Pulmonary artery endothelial cell (primary cell): ENCODE measurements at places on chromosomes 5 and 9. TPM values are rescaled to one million over a fixed set of nuclear protein-coding genes. Genes with fewer than 3 reads are reported as not detected.

DNA sequence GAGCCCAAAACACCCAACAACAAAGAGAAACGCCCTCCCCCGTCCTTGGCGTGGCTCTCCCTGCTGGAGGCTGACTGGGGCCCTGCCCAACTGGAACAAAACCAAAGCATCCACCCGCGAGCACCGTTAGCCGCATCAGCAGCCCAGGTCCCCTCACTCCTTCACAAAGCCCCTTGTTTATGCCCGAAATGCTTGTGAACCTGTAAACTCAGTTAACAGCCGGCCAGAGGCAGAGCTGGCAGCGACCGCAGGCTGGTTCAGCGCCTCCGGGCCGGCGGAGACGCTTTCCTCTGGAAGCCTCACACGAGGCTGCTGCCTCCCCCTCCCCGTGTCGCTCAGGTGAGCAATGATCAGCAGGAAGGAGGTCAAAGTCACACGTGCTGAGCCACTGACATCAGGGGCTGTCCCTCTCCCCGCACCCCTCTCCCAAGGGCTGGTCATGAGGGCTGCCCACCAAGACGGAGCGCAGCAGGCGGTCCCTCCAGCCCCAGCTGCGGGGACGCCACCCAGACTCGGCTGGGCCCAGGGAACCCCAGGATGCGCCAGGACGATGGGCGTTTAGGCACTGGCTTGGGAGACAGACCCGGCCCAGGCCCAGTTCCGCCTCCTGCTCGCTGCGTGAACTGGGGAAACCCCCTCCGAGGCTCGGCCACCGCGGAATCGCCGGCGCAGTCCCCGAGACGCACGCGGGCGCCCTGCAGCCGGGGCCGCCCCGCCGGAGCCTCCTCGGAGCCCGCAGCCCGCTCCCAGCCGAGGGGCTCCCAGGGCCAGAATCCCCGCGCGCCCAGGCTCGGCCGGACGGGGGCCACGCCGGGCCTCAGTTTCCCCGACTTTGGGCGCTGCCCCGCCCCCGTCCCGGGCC, 563 bp downstream of the SNAPC4 start:
- no peak for DNase-seq

DNA sequence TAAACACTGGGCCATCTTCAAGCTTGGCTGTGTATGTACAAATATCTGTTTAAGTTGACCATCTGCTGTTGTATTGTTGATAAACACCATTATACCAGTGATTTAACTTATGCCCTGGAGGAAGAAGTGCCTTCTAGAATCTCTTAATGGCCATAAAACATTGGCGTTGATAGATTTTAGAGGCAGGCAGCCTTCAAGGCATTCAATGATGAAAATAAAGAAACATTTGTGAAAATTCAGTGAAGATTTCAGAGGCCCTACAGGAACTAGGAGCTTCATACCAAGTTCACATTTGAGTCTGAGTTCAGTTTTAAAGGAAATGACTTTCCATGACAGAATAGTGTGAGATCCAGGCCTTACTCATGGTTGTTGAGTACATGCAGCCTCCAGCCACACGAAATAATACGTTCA, 52.2 kb downstream of the MAP1B start:
- no peak for DNase-seq

GRCh38 chr5:159605585-159605984, 275.3 kb upstream of the IL12B start:
- no peak for DNase-seq

- DNase-seq: no peak
Measured at GRCh38 chr5:2890011-2890410, 138.5 kb upstream of the IRX2 start.

- DNase-seq: no peak
Measured at GRCh38 chr5:35305336-35306020, 75.2 kb upstream of the PRLR start.

GRCh38 chr5:178627259-178627598, 379 bp upstream of the CLK4 start:
- DNase-seq: no peak

DNA sequence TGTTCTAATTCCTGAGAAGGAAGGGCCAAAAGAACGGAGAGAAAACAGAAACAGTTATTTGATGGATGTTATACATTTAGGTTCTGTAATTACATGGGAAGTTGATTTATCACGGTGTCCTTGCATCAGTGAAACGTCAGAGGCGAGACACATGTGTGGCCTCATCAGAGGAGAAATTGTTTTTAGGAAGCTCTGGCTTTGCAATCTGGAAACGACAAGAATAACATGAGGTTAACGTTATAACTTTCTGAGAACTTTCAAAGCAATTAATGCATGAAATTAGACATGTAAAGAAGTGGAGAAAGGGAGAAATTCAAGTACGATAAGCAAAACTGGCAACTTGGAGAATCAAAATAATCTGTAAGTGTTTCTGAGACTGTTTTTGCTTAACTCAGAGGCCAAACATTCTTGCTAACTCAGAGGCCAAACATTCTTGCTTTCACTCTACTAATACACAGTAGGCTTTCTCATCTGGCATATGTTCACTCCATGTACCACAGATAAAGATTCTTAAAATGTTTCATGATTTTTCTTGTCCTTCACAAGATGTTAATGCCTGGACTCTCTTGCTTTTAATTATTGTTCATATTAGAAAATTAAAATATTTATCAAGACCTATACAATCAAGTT, 933.0 kb downstream of the TLE4 start:
- no peak for DNase-seq

DNA sequence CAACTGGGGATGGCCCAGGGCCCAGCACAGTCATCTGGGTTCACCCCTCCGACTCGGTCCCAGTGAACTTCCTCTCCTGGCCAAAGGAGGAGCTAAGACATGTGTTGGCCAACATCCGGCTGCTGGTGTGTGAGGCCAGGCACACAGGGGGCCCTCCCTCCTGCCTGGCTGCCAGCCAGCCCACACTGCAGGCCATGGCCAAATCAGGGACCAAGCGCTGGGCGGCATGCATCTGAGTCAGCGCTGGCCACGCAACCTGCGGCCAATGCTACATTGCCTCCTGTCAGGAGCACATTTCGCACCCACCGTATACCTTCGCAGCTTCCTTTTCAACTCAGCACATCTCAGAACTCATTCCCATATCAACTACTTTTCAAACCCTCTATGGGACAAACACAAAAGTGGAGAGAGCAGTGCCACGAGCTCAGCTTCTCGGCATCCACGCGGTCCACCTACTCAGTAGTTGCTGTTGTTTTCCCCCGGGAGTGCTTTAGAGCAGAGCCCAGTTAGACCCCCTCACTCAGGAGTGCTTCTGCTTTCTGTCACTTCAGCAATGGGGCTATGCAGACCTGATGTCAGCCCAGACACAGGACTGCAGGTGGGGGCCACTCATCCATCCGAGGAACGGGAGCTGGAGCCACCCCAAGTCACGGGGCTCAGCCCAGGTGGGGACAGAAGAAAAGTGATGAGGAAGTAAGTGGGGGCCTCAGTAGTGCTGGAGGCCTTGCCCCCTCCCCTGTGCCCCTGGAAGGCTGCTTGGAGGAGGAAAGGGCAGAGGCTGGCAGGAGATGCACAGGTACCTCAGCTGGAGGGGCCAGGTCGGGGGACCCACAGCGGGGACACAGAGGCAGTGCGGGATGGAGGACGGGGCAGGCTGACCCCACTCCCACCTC, 13.9 kb downstream of the NINJ1 start:
- peak; percentile 66 for DNase-seq

DNA sequence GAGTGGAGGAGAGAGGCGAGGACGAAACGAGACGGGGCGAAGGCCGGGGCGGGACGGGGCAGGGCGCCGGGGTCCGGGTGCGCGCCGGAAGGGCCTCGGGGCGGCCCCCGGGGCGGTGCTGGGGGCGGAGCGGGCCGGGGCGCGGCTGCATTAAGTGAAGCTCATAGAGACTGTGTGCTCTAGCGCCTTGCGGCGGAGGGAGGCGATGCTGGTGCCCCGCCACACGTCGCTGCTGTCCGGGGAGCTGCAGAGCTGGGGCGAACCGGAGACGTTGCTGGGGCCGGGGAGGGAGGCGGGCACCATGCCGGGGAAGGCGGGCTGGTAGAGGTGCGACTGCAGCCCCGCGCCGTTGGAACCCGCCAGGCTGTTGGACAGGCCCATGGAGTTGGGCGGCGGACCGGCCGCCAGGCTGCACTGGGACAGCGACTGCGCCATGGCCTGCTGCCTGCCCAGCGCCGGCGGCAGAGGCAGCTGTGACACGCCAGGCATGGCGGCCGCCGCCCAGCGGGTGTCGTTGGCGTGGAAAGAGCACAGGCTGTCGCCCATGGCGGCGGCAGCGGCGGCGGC, 8.3 kb downstream of the OTP start:
- no peak for DNase-seq

DNA sequence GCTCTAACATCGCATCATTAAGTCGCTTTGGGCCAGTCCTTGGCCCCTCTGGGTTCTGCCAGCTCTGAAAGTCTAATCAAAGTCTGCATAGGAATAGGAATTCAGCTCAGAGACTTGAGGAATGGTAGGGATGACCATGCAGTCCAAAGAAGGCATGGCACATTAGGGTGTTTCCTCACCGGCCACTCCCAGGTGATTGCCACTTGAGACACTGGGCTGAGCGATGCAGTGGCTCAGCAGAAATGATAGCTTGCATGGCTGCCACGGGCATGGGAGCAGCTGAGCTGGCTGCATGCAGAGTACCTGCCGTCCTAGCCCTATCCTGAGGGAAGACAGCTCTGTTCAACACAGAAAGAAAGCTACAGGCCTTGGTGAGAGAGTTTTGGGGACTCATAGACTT, 28.8 kb downstream of the AFAP1L1 start:
- no peak for DNase-seq

GRCh38 chr5:76114179-76114851, 31.1 kb downstream of the SV2C start:
- DNase-seq: no peak

GRCh38 chr5:14928661-14929060, 57.1 kb upstream of the ANKH start:
- DNase-seq: no peak

GRCh38 chr9:116644091-116644688, 42.9 kb upstream of the TRIM32 start:
- no peak for DNase-seq

- DNase-seq: peak; percentile 52
Measured at GRCh38 chr5:14108170-14108996, 34.8 kb upstream of the TRIO start.

DNA sequence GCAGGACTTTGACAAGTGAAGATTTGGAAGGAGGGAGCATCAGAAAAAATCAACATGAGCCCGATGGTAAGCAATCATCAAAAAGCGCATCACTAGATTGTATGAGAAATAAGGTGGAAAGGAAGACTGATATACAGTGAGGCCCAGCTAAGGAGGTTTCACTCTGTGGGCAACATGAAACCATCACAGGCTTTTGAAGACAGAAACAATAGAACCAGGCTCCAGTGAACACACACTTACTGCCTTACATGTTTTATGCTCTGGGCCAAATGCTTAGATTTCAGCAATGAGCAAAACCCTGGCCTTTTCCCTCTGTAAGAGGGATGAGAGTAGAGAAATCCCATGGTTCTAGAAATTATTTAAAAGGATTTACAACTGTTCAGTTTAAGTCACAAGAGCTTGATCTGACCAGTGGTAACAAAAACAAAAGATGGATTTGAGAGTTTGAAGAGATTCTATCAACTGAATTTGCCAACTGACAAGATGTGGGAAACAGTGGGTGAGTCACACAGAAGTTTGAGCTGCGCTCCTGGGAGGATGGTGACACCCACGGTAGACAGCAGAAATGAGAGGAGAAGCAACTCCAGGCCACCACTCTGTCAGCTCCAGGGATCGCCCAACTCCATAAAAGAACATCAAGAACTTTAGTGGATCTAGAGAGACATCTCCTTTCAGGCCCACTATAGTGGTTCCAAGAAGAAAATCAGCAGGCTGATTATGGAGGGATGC, 261.8 kb downstream of the MCTP1 start:
- no peak for DNase-seq

- no peak for DNase-seq
Measured at GRCh38 chr5:75043633-75044264, 8.6 kb downstream of the GCNT4 start.

- no peak for DNase-seq
Measured at GRCh38 chr9:90767523-90768100, 34.0 kb upstream of the SYK start.

DNA sequence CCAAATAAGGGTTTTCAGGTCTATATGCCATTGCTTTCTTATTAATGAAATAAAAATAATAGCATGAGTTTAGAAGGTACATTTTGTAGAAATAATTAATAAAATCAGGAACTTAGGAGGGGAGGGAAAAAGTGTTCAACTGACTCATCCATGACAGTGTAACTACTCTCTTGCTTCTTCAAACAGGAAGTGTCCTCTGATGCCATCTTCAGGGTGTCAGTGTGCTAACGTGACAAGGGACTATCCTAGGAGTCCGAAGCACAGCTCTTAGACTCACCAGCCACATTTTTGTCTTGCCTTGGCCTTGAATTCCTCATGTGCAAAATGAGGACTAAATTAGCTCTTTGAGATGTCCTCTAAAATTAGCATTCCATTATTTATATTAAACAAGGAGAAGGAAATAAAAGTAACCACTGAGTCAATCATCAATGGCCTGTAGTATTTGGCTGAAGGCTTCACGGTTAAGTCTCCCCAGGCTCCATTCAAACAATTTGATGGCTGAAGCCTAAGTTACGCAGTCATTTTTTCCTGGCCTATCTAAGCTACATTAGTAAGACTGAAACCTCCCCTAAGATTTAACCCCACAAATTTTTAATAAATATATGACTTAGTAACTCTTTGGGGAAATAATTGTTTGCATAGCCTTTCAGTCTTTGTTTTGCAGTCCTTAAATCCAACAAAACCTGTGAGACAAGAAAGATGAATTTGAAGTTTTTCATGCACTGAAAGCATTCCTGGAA, 151.1 kb downstream of the ARL15 start:
- DNase-seq: no peak

- no peak for DNase-seq
Measured at GRCh38 chr5:73732045-73732444, 106.0 kb downstream of the ARHGEF28 start.

GRCh38 chr9:100848726-100849125, 179.8 kb upstream of the PLPPR1 start:
- no peak for DNase-seq

GRCh38 chr5:170486371-170486770, 17.4 kb upstream of the KCNIP1 start:
- no peak for DNase-seq

ARL14EPL gene
- 0.13 and 0.39 TPM in 2 replicates for total RNA-seq

RPS14 gene
- 2,175 and 2,829 TPM in 2 replicates for total RNA-seq

TEK gene
- total RNA-seq: 98.9 and 100 TPM in 2 replicates

BTNL8 gene
- total RNA-seq: not detected in 2 replicates

TMEM171 gene
- 12.0 and 15.4 TPM in 2 replicates for total RNA-seq

PAEP gene
- total RNA-seq: not detected in 2 replicates

OTULINL gene
- 0.07 and 0.14 TPM in 2 replicates for total RNA-seq

MCC gene
- 44.7 and 79.4 TPM in 2 replicates for total RNA-seq
